ENCODE measurements at places on chromosomes 12 and 14. TPM values are rescaled to one million over a fixed set of nuclear protein-coding genes. Genes with fewer than 3 reads are reported as not detected.

The EML5 gene
- 0.30 TPM for total RNA-seq

The NEMP1 gene
- total RNA-seq = 3.9 TPM

The CTSG gene
- total RNA-seq = not detected

The MAP3K9 gene
- total RNA-seq = 1.4 TPM

The PMEL gene
- not detected for total RNA-seq

The SIX1 gene
- 0.05 TPM for total RNA-seq
